ENCODE measurements at places on chromosomes 6 and 20.

DNA sequence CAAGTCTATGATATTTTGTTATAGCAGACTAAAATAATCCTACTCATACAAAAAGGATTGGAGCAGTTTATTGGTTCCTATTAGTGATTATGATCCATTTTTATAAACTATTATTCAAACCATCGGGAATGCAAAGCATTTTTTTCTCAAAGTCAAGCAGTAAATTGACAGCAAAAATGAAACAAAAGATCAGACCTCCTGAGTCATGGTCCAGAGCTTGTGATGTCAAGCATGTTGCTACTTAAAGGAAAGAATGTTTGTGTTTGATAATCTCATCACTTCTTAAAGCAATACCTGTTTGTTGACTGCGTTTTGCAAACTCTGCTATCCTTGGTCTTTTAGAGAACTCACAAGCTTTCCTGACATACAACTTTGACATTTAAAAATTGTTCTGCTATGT is 204.4 kb downstream of the SAMD5 start:
- no peak for DNase-seq

DNA sequence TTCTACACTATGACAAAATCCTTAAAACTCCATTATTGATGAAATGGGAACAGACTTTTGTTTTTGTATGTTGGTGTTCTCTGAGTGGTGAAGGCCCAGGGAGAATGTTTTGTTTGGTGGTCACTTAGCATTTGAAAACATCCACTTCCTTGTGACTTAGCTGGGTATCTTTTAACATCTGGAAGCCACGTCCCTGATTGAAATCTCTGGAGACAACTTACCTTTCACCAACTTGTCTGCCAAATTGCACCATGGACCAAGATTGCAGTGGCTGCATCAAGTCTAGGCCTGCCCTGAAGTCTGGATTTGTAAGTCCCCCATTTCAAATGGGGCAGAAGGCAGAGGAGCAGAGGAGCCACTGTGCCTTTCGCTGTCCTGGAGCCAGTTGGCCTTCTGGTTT is 534 bp upstream of the EFCAB8 start:
- DNase-seq = no peak

DNA sequence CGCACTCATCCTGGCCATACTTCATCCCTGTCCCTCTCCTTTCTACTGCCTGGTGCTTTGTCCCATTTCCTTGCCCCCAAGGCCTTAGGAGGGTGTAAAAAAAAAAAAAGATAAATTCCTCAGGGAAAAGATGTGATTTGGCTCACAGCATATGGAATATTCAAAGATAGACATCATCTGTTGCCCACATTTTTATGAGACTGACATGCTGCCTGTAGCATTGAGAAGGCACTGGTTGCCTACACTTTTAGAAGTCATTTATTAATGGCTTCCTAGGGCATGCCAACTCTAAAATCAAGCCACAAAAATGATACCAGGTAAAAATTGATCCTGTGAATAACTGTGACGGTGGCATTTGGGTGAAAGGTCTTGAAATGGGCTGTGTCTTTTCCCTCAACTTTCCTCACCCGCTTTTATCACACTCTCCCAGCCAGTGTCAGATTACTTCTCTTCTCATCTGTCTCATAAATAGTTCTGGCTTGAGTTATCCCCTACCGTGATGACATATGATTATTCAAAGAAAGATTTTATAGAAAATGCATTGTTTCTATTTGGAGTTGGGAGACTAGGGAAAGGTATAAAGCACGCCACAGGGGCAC is 139.4 kb downstream of the CARMIL1 start:
- no peak for DNase-seq

- no peak for DNase-seq
Observed at GRCh38 chr20:33438481-33438880, 5.1 kb downstream of the SNTA1 start.

DNA sequence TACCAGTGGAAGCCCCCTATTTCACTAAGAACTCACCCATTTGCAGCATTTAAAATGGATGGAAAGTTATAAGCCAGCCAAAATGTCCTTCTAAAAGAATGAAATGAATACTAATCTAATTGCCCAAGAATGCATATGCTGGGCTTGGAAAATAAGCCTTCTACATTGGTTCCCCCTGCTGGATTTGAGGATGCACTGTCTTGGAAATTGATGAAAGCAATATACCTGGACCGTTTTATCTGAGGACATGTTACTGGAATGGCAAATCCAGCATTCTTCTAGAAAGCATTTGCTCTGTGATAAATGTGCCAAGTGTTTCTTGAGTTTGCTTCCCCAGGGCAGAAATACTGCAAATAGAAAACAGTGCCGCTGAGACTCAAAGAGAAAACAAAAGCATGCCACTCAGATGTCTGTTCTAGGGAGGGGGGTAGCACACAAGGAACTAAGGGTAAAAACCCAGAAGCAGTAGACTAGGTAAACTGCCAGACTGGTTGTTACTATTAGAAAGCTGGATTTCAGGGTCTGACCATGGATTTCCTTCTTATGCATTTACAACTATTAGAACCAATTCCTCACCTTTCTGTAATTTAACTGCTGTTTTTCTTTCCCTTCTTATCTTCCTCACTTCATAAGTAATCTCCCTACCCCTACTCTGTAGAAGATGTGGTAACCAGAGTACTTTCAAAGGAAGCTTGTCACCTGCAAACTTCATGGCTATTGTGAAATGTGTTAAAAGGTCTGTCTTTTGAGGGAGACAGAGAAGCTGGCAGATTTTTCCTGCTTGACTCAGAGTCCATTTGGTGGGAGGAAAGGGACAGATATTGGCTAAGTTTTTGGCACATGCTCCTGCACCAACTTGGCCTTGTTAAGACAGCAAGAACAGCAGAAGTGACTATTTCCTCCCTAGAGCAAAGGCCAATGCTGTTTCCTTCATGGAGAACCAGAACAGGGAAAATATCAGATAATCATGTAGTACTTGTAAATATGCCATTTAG is 642.6 kb downstream of the KIF16B start:
- peak; percentile 5 for DNase-seq

DNA sequence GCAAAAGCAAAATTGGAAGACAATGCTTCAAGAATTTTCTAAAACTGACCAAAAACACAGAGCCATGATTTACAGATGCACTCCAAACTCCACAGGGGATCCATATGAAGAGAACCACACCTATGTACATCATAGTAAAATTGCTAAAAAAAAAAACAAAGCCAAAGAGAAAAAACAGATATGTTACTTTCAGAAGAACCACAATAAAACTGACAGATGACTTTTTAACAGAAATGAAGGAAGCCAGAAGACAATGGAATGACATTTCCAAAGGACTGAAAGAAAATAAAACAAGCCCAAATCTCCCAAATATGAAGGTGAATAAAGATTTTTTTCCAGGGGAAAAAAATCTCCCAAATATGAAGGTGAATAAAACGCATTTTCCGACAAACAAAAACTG is 17.5 kb downstream of the TRERF1 start:
- no peak for DNase-seq

- no peak for DNase-seq
Observed at GRCh38 chr20:38853759-38854158, 48.3 kb downstream of the PPP1R16B start.

DNA sequence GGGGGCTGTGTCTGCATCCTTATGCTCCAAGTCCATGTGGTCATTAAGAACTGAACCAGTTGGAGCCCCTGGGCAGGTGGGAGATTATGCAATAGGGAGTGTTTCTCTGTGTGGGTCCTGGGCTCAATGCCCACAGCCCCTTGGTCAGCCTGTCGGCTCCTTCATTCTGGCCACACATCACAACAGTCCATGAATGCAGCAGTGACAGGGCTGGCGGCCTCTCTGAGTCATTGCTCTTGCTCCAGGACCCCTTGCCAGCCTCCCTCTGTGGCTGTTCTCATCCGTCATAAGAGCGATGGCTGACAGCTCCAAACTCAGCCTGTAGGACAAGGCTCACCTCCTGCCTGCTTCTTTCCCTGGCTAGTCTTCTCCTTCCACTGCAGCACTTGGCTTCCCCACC is 609.5 kb upstream of the CDH4 start:
- no peak for DNase-seq

DNA sequence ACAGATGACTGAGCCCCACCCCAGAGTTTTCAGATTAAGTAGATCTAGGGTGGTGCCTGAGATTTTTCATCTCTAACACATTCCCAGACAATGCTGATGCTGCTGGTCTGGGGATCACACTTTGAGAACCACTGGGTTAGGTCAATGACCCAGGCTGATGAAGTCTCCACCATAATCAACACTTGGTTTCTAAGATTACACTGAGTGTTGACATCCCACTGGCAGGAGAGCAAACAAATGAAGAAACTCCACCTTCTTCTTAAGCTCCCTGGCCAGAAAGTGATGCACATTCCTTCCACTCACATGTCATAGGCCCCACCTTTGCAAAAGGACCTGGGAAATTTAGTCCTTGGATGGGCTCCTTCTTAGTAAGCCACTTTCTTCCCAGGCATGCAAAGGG is 53.1 kb downstream of the MAFB start:
- no peak for DNase-seq

DNA sequence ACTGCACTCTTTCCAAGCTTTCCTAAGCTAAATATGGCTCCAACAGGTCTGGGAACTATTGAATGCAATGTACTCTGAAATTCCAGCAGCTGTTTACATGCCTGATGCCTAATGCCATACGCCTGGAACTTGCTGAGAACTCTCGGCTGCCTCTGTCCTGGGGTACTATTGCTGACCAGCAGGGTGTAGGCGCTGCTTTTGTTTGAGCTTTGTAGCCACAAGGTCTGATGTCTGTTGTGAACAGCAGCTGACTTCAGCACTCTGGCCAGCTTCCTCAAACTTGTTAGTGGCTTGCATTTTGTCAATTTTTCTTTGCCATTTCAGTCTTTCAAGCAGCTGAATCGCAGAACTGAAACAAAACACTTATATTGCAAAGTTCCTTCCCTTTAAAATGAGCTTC is 26.7 kb downstream of the SAYSD1 start:
- peak; percentile 11 for DNase-seq

GRCh38 chr6:30799210-30799609 is 54.9 kb upstream of the IER3 start:
- no peak for DNase-seq

DNA sequence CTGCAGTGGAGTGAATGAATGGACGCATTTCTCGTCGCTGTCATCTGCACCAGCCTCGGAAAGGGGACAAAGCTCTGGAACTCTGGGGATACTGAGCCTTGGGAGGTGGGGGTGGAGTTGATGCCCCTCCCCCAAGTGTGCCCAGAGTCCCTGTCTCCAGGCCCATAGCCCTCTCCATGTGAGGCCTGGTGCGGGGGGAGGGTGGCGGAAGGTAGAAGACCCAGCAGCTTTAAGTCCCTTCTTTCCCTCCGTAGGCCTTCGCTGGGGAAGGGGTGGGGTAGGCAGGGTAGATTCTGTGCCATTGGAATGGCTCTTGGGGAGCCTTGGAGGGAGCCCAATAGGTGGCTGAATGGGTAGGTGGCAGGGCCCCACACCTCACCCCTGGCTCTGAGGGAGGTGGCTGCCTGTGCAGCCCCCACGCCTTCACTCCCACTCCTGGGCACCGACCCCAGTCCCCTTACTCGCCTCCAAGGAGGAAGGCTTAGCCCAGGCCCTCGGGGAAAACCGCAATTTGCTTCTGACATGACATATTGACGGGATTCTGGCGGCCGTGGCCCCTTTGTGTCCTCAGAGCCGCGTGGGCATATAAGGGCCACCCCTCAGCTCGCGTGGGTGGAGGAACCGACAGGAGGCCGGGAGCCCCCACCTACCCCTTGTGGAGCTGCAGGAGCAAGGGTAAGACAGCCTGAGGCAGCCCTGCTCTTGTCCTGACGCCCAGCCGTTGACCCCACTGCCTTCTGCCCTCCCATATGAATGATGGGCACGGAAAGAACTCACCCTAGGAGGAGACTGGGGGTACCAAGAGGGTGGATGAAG is at the start of gene BPIFB3:
BPIFB3 (plus strand) TSS at position 613 of the 816 bp plus-strand sequence. CDS start 1,533 bp downstream, outside the sequence.
- DNase-seq = no peak

All from brain pericyte (primary cell).